NCI-H524 (cell line): ENCODE measurements at places on chromosomes 2 and 18.

DNA sequence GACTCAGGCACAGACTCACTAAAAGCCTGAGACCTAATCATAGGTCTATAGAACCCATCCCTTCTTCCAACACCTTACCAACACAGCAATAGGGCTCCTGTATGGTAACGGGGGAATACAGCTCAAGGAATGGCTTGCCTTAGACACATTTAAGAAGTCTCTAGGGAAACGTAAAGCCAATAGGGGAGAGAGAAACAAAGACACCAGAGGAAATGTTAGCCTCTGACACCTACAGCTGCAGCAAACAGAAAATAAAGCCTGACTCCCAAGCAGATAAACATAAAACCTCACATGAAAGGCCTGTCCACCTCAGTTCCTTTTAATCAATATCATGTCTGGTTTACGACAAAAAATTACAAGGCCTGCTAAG, 51.1 kb upstream of the NCOA1 start:
- no peak for DNase-seq

DNA sequence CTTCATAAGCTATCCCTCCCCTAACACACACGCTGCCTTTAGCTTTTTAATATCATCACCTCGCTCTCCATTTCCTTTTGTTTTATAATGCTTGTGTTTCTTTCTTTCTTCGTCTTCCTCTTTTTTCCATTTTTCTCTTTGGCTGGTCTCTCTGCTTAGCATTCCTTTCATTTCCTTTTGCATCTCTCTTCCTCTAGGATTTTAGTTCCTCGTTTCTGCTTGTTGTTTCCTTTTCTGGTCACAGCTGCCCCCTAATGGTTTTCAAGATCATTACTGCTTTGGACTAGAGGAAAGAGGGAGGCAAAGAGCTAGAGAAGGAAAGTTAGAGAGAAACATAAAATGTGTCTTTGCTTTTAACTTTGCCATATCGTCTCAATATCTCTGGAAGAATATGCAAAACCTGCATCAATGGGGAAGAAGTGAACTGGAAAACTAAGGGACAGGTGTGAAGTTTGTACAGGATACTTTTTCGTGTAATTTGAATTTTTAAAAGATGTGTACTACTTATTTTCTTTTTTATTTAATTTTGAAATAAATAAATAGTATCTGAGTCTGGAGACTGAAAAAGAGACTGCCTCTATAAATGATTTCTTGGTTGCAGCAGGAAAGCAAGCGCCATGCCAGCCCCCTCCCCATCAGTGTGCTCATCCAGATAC, 6.3 kb upstream of the NRP2 start:
- peak; percentile 50 for DNase-seq

DNA sequence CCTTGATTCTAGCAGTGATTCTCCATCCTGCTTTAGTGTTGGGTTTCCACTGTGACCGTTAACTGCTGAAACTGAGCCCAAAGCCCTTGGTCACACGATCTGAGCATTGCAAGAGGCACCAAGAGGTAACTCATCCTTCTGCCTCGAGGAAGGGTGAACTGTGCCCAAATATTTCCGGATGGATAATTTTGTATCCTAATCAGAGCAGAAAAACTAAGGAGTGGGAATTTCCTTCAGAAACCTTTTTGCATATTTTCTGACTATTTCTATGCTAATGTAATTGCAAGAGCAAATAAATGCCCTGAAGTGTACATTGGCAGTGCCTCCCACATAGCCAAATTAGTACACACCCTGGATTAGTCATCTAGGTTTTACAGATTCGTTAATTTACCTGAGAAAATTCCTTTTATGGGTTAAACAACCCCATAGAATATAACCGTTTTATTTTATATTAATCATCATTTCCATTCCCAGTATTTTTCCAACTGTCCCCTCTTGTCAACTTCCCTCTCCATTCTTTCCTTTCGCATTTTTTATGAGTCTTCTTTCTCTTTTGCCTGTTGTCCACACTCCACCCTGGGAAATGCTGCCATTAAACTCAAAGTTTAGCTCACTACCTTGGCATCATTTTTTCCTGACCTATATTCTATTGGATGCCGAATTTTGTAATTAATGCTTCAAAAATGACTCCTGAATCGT, 31.7 kb upstream of the COBLL1 start:
- no peak for DNase-seq

DNA sequence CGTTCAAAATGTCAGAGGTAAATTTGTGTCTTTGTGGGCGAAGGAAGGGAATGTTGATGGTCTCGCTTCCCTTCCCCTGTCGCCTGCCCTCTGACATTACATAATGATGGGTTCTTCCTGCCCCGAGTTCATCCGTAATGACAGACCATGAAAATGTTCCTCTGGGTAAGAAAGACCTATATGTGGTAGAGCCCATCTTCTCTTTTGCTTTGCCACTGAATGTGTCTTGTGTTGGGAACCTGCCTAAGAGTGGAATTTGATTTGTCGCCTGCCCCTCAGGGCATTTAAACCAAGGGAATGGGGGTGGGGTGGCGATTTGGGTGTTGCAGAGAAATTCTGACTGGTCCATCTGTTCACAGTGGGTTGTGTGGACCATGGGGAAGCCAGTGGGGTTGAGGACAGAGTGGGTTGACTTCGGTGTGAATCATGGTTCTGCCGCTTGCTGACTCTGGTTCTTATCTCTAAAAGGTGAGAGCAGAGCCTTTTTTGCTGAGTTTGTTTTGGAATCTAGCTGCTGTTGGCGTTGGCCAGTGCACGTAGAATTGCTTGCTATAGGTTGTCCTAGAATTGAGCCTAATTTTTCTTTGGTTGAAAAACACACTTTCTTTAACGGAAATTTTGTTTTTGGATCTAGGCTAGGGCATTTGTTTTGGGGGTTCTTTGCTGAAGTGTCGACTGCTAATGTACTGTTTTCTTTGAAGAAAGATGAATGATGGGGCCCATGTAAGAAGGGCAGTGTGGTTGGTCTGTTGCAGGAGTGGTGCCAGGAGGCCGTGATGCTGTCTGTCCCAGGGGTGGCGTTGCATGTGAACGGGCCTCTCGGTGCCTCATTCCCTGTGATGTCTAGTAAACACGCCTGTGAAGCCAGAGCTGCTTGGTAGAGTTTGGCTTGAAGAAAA, 1.3 kb downstream of the INPP4A start:
- peak; percentile 21 for DNase-seq

GRCh38 chr2:150174056-150174805, 313.2 kb downstream of the RND3 start:
- DNase-seq, result no peak

DNA sequence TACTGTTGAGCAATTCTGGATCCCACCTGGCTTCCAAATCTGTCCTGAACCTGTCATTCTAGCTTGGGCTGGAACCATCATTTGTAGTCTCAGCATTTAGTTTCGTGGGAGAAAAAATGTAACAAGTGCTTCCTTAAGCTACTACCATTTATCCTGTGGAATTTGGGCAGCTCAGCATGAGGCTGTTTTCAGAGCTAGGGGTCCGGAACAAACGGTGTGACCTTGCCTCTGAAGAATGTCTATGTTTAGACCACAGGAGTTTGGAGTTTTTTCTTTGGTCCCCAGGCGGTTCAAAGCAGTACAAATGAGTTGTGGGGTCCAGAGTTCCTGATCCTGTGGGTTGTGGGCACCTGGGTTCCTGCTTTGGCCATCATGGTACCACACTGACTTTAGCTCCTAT, 59.1 kb upstream of the TMEM178A start:
- no peak for DNase-seq

DNA sequence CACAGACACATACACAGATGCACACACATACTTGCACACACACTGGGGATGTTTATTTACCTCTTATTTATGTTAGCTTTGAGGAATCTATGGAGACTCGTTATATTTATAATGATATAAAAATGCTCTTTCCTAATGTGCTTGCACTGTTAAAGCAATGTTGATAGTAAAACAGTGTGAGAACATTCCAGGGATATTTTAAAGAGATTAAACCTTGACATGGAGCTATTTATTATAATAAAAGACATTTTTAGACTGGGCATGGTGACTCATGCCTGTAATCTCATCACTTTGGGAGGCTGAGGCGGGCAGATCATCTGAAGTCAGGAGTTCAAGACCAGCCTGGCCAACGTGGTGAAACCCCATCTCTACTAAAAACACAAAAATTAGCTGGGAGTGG, 557.3 kb upstream of the ZNF804A start:
- DNase-seq, result no peak

- peak; percentile 32 for DNase-seq
These were observed 138.6 kb downstream of the KLHL29 start for GRCh38 chr2:23523373-23524260.

DNA sequence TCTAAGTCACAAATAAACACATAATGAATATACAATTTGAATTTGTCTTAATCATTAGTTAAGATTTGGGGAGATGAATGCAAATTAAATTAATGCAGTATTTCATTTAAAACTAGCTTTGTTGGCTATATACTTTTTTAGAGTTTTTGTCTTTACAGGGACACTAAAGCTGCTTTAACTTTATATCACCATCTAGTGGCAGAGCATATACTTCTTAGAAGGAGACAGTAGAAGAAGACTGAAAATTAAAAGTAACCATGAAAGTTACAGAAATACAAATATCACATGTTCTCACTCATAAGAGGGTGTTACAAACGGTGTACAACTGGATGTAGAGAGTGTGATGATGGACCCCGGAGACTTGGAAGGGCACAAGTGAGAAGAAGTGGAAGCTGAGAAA, 268.3 kb upstream of the NETO1 start:
- no peak for DNase-seq

GRCh38 chr2:188512456-188512855, 220.8 kb downstream of the GULP1 start:
- DNase-seq, result peak; percentile 70

DNA sequence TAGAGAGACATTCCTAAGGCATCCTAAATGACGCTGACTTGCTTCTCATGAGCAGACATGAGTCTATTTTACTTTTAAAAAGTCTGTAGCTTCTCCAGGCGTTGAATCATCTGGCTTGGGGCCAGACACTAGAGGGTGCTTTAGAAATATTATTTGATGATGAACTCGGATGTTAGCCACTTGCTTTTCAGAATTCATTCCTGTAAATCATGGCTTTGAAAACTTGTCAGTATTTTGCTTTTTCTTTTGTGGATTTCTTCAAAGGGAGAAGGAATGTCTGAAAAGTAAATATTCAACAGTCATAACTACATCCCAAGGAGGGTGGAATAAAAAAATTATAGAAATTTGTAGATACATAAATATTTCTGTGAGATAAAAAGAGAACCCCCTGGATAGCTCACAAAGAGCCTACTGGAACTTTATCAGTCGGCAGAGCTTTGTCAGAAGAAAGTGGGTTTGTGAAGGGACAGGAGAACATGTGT, 370.8 kb downstream of the OSR1 start:
- DNase-seq, result peak; percentile 31

DNA sequence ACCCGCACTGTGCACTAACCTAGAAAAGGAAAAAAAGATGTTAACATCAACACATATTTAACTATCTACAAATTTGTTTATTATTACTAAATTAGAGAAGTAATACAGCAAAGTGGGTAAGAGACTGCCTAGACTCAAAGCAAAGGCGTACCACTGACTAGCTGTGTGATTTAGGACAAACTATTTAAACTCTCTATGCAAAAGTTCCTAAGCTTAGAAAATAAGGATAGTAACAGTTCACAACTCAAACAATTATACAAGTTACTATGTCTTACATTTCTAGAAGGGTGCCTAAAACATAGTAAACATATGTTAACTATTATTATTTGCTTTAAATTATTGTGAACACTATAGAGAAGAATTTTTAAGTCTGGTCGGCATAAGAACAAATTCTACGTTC, 119.4 kb downstream of the RTTN start:
- no peak for DNase-seq

- no peak for DNase-seq
These were observed 16.5 kb downstream of the SGPP2 start for GRCh38 chr2:222440673-222441422.

DNA sequence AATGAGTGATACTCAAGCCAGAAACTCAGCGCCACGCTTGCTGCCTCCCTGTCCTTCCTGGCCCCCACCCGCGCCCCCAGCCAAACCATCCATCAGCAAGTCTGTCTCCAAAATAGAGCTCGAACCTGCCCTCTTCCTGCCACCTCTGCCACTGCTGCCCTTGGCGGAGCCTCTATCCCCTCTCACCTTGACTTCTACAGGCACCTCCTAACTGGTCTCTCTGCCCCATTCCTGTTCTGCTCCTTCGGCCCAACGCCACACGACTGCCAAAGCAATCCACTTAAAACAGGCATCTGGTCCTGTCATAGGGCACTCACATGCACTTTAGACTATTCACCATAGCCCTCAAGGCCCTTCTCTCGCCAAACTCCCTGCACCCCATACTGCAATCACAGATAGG, 210.3 kb upstream of the SMAD2 start:
- DNase-seq, result no peak

DNA sequence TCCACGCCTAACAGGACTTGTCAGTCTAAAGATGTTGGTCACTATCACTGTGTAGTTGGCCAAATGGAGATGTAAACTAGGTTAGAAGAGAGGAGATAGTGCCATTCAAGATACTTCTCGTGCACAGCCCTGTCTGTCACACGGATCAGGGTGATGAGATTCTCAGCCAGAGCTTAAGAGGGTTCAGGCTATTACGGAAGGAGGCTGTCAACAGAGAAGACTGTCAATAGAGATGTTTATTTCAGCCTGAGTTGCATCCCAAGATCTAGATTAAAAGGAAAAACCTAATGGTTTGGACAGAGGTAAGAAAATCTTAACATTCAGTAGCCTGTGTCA, 83.4 kb downstream of the AAK1 start:
- no peak for DNase-seq

GRCh38 chr2:15560140-15560987, 770 bp downstream of the NBAS start:
- DNase-seq, result peak; percentile 80

DNA sequence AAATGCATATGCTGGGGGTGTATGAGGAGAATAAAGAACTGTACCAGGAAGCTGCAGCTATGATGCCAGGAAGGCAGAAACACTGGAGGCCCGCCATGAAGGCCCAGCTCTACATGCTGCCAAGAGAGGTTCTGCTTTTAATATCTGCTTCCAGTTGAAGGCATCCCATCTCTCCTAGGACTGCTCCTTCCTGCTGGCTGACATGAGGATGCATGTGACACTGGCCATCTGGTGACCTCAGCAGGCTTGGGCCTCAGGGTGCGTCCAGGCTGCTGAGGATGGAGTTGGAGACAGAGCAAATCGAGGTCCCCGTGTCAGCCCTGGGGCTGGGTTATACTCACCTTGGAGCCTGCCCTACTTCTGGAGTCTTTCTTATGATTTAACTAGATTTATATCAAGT, 49.0 kb downstream of the PSMG2 start:
- no peak for DNase-seq

DNA sequence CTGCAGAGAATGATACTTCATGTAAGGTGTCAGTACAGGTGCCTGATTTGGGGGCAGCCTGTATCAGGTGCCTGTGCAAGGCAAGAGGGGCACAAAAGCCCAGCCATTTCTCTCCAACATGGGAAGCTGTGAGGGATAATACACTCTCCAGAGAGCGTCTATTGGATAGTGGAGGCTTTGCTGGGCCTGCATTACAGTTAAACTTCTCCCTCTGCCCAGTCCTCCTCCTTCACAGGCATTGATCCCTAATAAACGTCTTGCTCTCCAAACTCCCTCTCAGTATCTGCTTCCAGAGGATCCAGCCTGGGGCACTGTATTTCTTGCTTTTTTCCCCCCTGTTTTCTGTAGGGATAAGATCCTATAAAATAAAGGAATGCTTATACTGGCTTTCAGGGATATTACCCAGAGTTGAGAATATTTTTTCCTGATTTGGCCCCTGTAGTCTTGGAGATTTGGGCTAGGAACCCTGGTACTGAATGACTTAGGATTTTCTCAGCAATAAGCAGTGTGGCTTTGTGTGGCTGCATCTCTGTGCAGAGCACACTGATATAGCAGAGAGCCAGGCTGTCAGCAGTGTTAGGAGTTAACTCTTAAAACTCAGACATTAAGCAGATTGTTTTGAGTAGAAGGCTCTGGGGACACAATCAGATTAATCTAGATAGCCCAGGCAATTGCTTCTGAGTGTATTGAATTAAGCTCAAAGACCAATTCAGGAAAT, 330.6 kb downstream of the CYRIA start:
- DNase-seq, result no peak
